ENCODE measurements at places on chromosomes 7 and 10.

DNA sequence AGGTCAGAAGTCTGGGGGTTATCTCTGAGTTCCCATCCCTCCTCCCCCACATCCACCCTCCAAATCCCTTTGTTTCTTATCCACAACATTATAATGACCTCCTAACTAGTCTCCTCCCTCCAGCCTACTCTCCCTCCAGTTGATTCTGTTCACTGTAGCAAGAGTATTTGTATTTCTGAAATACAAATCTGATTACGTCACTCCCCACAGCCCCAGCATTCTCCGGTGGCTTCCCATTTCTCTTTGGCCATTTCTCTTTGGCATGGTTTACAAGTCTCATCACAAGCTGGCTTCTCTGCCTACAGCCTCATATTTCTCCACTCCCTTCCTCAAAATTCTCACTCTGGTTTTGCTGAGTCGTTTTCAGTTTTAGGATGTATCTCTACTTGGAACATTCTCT is 24.6 kb upstream of the MRPS33 start:
- DNase-seq, result no peak

DNA sequence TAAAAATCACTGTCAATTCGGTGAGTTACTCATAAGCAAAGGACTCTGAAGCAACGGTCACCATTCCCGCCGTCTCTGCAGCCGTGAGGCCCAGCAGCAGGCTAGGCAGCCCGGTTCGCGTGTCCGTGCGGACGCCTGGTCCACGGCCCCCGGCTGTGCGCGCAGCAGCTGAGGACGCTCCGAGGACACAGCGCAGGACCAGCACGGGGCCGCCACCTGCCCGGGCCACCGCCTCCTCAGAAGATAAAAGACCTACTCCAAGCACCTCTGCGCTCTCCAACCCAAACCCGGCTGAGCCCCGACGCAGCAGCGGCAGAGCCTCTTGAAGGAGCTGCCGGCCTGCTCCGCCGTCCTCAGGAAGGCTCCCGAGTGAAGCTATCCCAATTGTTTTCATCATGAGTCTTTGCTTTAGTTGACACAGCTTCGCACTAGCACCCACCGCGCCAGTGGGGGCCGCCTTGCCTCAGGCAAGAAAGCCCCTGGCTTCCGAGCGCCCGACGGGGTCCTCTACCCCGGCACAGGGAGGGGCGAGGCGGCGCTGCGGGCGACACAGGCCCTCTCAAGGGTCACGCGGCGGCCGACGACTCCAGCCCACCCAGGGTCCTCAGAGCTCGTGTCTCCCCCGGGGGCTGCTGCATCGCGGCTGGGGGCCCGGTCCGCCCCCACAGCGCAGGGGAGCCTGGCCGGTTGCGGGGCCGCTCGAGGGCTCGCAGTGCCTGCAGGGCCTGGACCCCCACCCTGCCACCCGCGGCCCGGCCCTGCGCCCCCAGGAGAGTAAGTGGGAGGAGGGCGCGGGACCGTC is 16.9 kb upstream of the GPR146 start:
- no peak for DNase-seq

DNA sequence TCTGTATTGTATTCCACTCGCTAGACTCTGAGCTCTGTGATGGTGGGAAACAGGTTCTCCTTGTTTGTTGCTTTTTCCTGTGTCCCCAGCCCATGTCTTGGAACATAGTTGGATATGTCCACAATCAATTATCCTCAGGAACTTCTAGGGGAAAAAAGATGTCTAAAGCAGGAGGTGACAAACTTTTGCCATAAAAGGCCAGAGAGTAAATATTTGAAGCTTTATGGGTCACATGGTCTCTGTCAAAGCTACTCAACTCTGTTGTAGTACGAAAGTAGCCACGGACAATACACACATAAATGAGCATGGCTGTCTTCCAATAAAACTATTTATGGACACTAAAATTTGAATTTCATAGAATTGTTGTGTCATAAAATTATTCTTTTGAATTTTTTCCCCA is 220.5 kb downstream of the CHCHD3 start:
- DNase-seq, result no peak

- DNase-seq, result no peak
These were observed 79.3 kb upstream of the SLC25A13 start for GRCh38 chr7:96401200-96401599.

DNA sequence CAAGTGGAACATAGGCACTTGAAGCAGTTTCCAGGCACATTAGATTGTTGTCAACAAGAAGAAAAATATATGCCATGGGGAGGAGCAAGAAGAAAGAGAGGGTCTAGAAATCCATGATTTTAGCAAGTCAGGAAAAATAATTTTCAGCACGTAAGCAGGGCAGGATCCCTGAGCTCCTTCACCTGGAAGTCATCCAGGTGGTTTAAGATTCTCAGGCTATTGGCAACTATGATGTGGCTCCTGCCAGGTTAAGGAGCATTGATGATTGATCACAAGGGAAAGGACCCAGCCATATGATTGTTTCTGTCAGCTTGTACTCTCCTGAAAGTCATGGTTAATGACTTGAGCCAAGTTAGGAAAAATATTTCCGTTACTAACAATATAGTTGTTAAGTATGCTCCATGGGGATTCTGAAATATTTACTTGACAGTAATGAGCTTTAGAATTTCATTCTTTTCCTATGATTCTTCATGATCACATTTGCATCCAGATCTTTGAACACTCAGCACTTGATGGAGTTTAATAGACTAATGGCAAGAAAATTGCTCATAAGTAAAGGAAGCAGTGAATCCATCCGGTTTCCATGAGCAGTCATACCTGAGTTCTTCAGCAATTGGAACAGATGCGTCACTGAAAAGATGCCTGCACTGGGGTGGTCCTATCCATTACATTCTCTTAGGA is 209.1 kb downstream of the BICC1 start:
- DNase-seq, result no peak

DNA sequence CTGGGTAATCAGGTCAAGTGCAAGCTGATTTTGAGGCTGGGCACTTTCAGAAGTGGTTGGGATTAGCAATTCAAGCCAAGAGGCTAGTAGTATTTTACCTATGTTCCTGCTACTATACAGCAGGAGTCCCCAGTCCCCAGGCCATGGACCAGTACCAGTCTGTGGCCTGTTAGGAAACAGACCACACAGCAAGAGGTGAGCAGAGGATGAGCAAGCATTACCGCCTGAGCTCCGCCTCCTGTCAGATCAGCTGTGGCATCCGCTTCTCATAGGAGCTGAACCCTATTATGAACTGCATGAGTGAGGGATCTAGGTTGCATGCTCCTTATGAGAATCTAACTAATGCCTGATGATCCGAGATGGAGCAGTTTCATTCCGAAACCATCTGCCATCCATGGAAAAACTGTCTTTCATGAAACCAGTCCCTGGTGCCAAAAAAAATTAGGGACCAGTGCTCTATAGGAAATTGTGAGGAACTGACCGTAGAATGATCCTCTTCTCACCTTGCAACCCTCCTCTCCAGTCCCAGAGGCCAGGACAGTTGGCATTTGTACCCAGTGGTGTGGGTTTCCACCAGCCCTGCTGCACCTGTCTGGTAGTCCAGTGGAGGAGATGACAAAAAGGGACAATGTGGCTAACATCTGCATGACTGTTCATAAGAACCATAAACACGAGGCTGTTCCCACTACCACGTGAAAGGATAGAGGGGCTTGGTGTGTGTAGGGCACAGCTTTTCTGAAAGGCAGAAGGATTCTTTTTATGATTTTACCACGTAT is 172.5 kb downstream of the KIAA1217 start:
- DNase-seq, result no peak

- no peak for DNase-seq
These were observed 83.6 kb upstream of the TMEM106B start for GRCh38 chr7:12127455-12127854.

GRCh38 chr10:10818082-10818481 is 199.6 kb upstream of the CELF2 start:
- no peak for DNase-seq

DNA sequence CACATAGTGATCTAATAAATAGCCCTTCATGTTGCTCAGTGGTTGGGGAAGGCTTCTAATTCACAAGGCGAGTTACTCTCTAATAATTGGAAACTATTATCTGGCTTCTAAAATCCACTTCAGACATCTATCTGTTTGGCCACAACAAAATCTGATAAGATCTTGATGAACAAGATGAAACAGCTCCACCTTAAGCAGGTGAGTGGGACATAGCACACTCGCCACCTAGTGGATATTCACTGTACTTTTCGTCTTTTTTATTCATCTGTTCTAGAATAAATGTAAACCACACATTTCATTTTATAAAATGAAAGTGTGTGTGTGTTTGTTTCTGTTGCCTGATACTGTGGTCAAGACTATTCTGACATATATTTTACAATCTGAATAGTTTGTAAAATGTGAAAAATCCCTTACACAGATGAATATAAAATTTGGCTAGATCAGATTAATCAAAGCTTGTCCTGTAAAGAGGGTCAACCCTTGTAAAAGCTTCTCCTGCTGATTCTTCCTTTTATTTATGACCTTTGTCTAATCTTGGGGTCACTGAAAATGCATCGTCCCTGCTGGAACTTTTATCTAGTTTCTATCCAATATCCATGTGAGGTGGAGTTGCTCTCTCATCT is 26.5 kb upstream of the CNTNAP2 start:
- DNase-seq, result no peak

DNA sequence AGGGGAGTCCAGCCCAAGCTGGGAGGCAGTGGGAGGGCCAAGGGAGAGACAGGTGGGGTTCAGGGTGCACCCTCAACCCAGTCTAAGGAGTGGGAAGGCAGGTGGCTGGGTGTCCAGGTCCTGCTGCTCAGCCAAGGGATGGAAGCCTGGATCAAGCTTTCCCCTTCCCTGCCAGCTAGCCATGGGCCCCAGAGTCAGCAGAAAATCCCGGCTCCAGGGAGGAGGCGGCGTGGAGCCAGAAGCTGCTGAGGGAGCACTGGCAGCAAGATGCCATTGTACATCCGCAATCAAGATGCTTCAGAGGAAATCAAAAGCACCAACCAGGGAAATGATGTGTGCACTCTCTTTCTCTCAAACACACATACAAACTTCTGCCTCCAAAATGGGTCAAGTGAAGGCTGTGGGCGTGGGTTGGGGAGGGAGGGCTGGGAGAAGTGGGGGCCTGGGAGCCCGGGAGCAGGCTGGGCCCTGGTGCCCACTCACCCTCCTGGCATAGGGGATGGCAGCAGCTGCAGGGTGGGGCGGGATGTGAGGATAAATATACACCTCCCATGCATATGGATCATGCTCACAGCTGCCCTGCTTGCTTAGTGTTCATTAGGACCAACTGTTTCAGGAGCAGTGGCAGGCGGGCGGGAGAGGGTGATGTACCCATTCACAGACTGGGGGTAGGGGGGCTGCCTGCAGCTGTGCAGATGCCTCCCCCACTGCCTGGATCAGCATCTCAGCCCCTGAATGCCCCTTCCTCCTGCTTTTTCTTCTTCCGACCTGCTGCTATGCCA is 24.2 kb downstream of the TRIM8 start:
- DNase-seq, result no peak

- DNase-seq, result no peak
These were observed 707 bp upstream of the C1GALT1 start for GRCh38 chr7:7181519-7182155.

DNA sequence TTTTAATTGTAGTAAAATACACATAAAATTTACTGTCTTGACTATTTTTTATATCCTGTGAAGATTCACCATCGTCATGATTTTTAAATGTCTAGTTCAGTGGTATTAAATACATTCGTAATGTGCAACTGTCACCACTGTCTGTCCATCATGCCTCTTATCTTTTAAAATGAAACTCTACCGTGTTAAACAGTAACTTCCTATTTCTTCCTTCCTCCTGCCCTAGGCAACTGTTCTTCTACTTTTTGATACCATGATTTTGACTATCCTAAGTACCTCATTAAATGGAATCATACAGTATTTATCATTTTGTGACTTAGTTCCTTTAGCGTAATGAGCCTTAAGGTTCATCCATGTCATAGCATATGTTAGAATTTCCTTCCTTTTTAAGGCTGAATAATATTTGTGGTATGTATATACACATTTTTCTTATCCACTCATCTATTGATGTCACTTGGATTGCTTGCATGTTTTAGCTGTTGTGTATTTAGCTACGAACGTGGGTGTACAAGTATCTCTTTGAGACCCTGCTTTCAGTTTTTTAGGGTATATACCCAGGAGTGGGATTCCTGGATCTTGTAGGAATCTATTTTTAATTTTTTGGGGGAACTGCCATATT is 13.5 kb downstream of the SLK start:
- DNase-seq, result no peak

- no peak for DNase-seq
These were observed 283.8 kb downstream of the GATA3 start for GRCh38 chr10:8338177-8338766.

DNA sequence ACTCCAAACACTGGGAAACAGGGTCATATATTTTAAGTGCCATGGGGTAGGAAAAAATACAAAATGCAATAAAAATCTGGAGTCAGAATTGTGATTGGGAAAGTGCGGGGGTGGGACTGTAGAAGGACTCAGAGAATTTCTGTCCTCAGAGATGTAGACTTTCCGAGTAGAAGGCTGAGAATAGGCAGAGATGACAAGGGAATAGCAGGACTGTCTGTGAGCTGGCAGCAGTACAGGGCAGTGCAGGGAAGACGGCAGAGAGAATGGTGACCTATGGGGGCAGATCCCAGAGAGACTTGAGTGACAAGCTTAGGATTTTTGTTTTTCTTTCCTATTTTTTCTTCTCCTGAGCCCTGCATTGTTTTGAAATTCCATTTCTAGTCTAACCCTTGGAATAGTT is 127.6 kb downstream of the SLC16A9 start:
- no peak for DNase-seq

- no peak for DNase-seq
These were observed 28.0 kb downstream of the RHOBTB1 start for GRCh38 chr10:60916025-60916424.

GRCh38 chr7:84194484-84195271 is at the start of gene SEMA3A:
Gene SEMA3A (minus strand): TSS chr7:84194789. CDS start chr7:84194586, 203 bp downstream.
- DNase-seq, result no peak

GRCh38 chr7:50502947-50503346 is 52.8 kb upstream of the FIGNL1 start:
- DNase-seq, result no peak

- no peak for DNase-seq
These were observed 54.9 kb downstream of the TMEM168 start for GRCh38 chr7:112735261-112735660.

- DNase-seq, result no peak
These were observed 71.6 kb upstream of the CAMK2B start for GRCh38 chr7:44396931-44397545.

DNA sequence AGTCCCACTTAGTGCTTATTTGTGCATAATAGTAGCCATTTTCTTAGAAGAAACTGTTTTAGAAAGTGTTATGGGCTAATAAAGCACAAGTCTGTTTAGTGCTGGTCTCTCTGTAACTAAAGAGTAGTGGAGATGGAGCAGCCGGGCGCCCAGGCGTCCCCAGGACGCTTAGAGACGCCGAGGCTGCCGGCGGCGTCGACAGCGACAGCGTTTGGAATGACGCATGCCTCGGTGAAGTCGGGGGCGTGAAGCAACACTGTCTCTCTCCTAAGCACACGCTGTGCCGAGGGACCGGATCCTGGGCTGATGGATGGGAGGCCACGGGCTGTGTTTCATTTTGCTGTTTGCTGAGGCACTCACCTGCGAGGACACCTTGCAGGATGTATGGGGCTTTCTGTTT is 588.6 kb upstream of the FOXK1 start:
- no peak for DNase-seq
